ENCODE measurements at places on chromosomes 12 and 14.

DNA sequence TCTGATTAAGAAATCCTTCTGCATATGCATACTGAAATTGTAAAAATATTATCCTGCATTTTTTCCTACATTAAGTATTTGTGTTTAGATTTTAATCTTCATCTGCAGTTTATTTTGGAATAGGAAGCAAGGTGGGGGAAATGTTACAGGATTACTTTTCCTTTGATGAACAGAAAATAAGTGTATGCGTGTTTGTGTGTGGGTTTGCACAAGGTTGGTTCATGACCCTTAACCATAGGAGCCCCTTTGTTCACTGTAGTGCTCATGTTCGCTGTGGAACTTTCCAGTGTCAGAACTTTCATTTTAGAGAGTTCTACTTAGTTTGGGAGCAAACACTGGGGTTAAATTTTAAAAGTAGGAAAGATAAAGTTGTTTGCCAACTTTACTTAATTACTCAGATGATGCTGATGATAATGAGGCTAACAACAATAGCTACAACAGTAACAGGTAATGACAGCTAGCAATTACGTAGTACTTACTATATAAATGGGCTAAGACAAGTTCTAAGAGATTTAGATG is 6.4 kb upstream of the A2M start:
- no peak for DNase-seq

DNA sequence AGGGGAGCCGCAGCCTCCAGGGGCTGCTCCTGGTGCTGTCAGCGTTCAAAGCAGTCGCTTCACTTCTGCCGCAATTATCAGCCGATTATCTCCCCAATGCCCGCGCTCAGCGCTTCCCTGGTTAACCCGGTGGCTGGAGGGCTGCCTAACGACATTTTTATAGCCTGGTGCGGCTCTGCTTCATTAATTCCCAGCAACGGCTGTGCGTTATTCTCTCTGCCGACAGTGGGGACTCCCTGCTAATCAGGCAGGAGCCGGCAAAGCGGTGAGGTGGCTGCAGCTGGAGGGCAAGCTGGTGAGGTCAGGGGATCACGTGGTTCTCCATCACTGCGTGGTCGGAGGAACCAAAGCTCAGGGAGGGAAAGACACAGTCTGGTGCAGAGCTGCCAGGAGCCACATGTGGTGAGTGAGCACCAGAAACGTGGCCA is 62.9 kb downstream of the GLRX5 start:
- DNase-seq: peak; percentile 11

- DNase-seq: no peak
Measured at GRCh38 chr12:78236264-78236663, 405.6 kb downstream of the NAV3 start.

DNA sequence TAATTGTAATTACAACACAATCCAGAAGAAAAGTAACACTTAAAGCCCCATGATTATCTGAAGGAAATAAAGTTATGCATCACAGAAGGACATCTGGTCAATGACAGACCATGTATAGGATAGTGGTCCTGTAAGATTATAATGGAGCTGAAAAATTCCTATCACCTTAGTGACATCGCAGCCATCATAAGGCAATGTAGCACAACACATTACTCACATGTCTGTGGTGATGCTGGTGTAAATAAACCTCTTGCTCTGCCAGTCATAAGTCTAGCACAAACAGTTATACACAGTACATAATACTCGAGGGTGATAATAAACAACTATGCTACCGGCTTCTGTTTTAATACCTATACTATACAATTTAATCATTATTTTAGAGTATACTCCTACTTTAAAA is 11.2 kb downstream of the ATG2B start:
- DNase-seq: no peak

GRCh38 chr12:52149182-52149641 is 42.6 kb downstream of the KRT80 start:
- DNase-seq: no peak

- no peak for DNase-seq
Measured at GRCh38 chr14:64997108-64997794, 10.6 kb downstream of the FNTB start.

GRCh38 chr12:109193896-109194295 is 77.5 kb downstream of the ACACB start:
- no peak for DNase-seq

DNA sequence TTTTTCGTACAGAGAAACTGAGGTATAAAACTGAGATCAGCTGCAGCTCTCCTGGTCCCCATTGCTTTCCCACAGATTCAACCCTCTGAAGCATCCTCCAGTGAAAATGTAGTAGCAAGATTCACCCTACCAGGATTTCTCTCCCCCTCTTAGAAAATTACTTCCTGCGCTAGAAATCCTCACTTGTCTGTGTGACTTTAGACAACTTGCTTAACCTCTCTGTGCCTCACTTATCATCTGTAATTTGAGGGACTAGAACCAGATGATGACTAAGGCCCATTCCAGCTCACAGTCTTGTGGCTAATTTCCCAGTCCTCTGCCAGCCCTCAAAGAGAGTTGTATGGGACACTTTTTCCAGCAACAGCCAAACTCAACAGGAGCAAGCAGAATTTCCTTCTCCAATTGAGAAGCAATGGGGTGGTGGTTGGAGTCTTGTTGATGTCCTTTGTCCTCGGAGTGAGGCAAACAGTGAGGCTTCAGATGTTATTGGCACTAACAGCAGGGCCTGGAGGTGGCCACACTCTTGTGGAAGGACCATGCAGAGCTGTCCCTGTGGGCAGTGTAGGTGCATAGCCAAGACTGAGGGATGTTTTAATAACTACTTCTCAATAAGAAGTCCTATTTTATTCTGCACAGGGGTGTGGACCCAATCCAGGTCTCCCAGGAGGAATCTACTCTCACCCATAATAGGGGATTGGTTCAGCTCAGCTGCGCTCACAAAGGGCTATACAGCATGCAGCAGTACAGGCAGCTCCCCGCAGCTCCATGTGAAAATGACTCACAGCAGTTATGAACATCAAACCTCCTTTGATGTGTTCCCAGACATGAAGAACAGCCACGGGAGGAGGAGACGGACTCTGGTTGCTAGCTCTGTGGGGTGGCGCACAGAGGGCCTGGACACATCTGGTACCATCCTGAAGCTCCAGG is 200.1 kb downstream of the DAD1 start:
- no peak for DNase-seq

DNA sequence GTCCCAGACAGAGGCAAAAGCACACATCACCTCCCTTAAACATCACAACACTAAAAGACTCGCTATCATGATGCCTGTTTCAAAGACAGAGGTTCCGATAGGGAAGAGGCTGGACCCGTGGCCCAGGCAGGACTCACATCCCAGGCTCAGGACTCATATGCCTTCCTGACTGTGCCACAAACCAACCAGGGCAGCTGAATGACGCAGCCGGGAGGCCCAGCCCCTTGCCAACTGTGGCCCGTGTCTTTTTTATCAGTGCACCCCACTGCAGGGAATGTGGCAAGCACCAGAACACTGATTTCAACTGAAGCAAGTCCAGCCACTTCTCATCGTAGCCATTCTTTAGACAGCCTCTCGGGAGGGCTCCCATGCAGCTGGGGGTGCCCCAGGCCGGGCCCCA is 132.3 kb downstream of the KSR2 start:
- no peak for DNase-seq

DNA sequence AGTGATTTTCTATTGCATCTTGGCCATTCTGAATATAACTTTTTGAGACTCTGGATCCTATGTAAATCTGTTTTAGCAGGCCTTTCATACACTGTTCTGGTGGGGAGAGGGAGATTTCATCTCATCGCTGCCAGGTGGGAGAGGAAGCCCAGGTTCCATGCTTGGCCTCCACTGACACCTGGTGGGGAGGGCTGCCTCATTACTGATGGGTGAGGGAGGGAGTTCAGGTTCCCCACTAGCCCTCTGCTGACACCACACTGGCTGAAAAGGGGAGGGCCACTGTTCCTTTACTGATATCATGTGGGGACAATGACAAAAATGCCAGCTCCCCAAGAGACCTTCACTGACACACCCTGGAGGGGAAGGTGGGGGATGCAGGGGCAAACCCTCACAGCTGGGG is 2.4 kb upstream of the GALNT8 start:
- DNase-seq: no peak

- no peak for DNase-seq
Measured at GRCh38 chr12:24668563-24668962, 280.3 kb downstream of the BCAT1 start.

DNA sequence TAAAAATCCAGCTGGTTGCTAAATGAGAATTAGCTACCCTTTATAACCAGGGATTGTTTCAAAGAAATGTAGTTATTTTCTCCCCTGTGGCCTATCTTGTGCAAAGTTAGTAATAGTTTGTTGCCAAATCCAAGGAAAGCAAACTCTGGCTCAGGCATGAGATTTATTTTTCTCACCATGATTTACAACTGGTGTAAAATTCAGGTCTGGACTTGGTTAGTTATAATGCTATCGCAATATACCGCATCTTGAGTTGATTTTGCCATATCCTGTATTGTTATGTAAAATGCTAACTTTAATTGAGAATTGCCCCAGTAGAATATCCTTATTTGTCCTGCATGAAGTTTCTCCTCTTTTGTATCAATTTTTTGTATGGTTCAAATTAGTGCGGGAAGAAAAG is 135.5 kb downstream of the CRADD start:
- no peak for DNase-seq

DNA sequence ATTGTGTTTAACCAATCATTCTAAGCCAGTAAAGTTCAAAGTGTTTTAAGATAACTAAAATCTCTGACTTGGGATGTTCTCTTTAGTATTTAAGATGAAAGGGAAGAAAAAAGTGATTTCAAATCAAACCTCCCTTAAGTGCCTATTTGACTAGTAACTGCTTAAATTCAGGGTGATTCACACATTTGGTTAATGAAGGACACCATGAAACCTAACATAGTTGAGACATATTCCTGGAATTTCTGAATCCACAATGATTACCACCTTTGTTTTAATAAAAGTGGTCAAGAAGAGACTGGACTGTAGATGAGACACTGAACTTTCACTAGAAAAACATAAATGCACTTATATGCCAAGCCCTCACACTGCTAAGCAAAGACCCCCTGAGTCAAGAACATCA is 138.7 kb downstream of the MED13L start:
- DNase-seq: no peak

DNA sequence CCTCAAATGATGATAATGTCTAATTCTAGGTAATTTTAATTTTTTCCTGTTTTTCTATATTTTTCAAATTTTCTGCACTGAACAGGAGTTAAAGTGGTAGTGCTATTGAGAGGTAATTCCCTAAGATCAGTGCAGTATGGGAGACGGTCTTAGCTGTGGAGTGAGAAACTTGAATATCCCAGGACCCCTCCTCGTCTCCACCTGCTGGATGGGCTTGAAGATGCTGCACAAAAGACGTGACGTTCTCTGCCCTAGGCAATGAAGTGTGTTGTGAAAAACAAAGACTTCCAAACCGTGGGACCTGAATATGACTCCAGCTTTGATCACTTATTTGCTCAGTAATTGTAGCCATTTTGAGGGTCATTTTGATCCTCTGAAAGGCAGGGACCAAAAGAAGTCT is 298.1 kb downstream of the VRK1 start:
- DNase-seq: no peak

GRCh38 chr12:7113389-7113871 is 4.4 kb upstream of the C1RL start:
- DNase-seq: peak; percentile 39

GRCh38 chr12:122870867-122871664 is 24.9 kb downstream of the VPS37B start:
- no peak for DNase-seq

- DNase-seq: no peak
Measured at GRCh38 chr12:121861636-121862254, 3.1 kb upstream of the HPD start.

DNA sequence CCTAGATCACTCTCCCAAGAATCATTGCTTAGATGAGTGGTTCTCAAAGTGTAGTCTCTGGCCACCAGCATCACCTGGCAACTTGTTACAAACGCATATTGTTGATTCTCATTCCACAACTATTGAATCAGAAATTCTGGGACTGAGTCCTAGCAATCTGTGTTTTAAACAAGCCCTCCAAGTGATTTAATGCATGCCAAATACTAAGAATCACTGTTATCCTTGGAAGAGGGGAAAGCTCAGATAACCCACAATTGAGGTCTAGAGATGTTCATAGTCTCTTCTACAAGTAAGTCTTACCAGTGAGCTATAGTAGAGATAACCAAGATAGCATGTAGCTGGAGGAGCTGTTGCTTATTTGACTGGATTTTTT is 666.6 kb downstream of the DIO2 start:
- no peak for DNase-seq

DNA sequence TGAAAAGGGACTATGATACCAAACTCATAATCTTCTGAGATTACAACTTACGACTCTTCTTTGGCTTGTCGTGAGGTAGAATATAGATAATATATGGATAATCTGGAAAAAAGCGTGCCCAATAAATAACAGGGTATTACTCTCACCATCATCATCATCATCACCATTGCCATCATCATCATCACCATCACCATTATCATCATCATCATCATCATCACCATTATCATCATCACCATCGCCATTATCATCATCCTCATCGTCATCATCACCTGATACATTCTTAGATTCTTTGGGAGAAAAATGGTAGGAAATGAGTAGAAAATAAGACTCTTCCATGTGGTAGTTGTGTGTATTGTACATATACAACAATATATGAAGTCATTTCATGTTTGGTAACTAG is 259.8 kb downstream of the SYT1 start:
- no peak for DNase-seq

DNA sequence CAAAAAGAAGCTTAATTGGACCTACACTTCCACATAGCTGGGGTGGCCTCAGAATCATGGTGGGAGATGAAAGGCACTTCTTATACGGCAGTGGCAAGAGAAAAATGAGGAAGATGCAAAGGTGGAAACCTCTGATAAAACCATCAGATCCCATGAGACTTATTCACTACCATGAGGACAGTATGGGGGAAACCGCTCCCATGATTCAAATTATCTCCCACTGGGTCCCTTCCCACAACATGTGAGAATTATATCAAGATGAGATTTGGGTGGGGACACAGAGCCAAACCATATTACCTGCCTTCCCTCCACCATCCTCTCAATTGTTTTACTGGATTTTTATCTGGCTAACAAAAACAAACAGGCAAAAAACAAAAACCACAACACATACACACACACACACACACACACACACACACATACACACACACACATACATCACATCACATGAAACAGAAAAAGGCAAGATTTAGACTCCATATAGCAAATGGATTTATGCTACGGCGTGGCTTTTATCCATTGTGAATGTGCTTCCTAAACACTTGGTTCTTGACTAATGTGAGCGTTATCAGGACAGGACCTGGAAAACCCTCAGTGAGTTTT is 66.7 kb downstream of the ZFP36L1 start:
- no peak for DNase-seq

- no peak for DNase-seq
Measured at GRCh38 chr12:45309836-45310626, 94.1 kb downstream of the ANO6 start.
